ENCODE measurements at places on chromosomes 12 and 14. TPM values are rescaled to one million over a fixed set of nuclear protein-coding genes. Genes with fewer than 3 reads are reported as not detected.

The TRIAP1 gene
- total RNA-seq, result 7.1 TPM

The SMIM41 gene
- total RNA-seq, result 0.50 TPM

The MAP3K12 gene
- total RNA-seq, result 1.5 TPM

The BMP4 gene
- 1.5 TPM for total RNA-seq

The BORCS5 gene
- total RNA-seq, result 9.7 TPM

The LYZ gene
- total RNA-seq, result 7.8 TPM

The CAPZA3 gene
- total RNA-seq, result not detected

The PLEKHA5 gene
- total RNA-seq, result 23.0 TPM

The GSKIP gene
- 47.2 TPM for total RNA-seq

The PLA2G1B gene
- total RNA-seq, result not detected

The CMKLR1 gene
- 5.7 TPM for total RNA-seq

The SMAGP gene
- 114 TPM for total RNA-seq

The MAP1LC3B2 gene
- 0.76 TPM for total RNA-seq

The MYH7 gene
- not detected for total RNA-seq

The LUM gene
- 42.0 TPM for total RNA-seq

All from esophagus squamous epithelium (tissue), 5 donors.